Keratinocyte (primary cell): ENCODE measurements at places on chromosomes 4 and X. TPM values are rescaled to one million over a fixed set of nuclear protein-coding genes. Genes with fewer than 3 reads are reported as not detected.

ENPEP gene
- not detected in 3 replicates for polyA plus RNA-seq

GRID2 gene
- not detected in 3 replicates for polyA plus RNA-seq

COL4A5 gene
- 42.4 to 81.5 TPM (median 53.2 TPM) in 3 replicates for polyA plus RNA-seq

ZNF630 gene
- 0.55 to 0.86 TPM (median 0.78 TPM) in 3 replicates for polyA plus RNA-seq

DMRTC1B gene
- polyA plus RNA-seq, result not detected in 3 replicates

SCD5 gene
- 33.5 to 42.5 TPM (median 39.4 TPM) in 3 replicates for polyA plus RNA-seq
